RPMI7951 (cell line): ENCODE measurements at places on chromosomes 6 and 20. TPM values are rescaled to one million over a fixed set of nuclear protein-coding genes. Genes with fewer than 3 reads are reported as not detected.

GRCh38 chr6:64553249-64553786 is 917.7 kb downstream of the PHF3 start:
- no peak for DNase-seq

DNA sequence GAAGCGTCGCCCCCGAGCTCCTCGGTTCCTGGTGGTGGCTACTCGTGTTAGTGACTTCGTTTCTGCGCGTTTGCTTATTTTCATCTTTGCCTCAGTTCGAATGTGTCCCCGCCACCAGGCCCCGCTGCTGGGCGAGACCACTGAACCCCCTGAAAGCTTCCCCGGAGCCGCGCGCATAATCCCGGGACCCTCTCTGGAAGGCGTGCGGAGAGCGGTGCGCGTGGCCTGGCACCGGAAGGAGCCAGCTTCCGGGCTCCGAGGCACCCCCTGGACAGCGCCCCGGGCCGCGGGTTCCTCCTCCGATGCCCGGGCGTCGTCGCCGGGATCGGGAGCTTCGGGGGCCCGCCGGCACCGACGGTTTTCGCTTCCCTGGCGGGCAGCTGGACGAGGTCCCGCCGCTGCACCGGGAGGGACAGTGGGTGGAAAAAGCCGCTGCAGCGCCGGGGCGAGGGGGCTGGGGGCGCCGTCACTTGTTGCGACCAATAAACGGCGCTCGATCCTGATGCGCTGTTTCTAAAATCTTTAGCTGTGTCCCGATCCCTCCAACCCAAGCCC is 643 bp upstream of the SLC35D3 start:
- peak; percentile 27 for DNase-seq

DNA sequence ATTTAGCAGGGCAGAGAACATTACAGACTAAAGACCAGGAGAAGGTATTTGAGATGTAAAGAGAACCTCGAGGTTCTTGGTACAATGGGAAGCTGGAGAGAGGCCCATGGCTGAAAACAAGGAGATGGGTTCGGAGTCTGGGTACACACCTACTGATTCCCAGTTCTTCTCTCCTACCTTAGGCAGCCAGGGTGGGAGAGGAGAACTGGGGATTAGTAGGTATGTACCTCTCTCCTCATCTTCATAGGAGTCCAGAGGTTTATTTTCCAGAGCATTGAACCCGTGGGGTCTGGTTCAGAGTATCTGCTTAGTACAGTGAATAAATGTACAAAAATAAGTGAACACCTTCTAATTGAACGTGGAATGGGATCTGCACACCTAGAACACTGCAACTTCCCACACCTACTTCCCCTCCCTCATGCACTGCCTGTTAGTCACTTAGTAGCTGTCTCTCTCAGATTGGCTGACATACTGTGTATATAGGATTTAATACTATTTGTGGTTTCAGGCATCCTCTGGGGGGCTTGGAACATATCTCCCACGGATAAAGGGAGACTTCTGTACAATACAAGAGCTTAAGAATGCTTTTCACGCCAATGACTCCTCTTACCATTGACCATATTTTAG is 23.5 kb upstream of the NUP153 start:
- DNase-seq, result no peak

DNA sequence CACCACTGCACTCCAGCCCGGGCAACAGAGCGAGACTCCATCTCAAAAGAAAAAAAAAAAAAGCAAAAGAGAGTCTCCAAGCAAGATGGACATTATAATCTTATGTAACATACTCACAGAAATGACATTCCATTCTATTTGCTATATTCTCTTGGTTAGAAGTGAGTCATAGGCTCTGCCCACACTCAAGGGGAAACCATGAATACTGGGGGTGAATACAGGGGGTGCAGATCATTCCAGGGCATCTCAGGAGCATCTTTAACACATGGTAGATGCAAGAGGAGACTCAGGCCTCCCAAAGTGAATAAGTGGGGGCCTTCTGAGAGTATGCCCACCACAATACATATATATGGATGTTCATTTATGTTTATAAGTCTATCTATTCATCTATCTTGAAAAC is 18.3 kb upstream of the RANBP9 start:
- DNase-seq, result peak; percentile 67

- DNase-seq, result peak; percentile 67
Measured at GRCh38 chr20:1802385-1803060, 92.7 kb upstream of the SIRPA start.

DNA sequence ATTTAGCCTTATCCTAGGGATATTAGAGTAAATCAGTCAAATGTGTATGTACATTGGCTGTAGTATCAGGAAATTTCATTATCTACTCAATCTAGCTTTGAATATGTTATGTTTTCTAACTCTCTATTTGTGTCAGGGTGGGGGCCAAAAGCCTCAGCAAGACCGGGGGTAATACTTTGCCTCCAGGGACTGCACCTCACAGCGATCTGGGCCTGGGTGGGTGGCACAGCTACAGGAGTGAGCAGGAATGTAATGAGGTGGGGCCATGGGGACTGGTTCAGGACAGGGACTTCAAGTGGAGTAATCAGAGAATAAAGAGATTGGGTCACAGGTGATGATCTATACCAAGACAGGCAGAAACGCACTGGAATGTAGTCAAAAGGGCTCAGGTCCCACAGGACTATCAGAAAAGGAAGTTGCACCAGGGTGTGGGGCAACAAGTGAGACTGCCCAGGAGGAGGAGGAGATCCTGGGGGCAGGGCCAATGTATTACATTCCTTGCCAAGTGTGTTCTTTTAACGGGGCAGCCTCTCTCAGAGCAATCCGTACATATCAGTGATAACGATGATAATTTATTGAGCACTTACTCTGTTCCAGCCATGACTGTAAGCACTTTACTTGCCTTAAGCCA is 54.0 kb downstream of the PIGU start:
- DNase-seq, result no peak

GRCh38 chr6:31676322-31676903 is 4.5 kb downstream of the LY6G5C start:
- DNase-seq, result no peak

- no peak for DNase-seq
Measured at GRCh38 chr6:20260360-20260759, 48.1 kb upstream of the MBOAT1 start.

DNA sequence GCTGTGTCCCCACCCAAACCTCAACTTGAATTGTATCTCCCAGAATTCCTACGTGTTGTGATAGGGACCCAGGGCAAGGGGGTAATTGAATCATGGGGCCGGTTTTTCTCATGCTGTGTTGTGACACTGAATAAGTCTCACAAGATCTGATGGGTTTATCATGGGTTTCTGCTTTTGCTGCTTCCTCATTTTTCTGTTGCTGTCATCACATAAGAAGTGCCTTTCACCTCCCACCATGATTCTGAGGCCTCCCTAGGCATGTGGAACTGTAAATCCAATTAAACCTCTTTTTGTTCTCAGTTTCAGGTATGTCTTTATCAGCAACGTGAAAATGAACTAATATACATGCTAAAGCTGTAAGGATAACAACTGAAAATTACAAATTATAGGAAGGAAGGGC is 88.3 kb downstream of the CDYL start:
- no peak for DNase-seq

GRCh38 chr20:61115364-61116065 is 136.5 kb upstream of the CDH4 start:
- no peak for DNase-seq

DNA sequence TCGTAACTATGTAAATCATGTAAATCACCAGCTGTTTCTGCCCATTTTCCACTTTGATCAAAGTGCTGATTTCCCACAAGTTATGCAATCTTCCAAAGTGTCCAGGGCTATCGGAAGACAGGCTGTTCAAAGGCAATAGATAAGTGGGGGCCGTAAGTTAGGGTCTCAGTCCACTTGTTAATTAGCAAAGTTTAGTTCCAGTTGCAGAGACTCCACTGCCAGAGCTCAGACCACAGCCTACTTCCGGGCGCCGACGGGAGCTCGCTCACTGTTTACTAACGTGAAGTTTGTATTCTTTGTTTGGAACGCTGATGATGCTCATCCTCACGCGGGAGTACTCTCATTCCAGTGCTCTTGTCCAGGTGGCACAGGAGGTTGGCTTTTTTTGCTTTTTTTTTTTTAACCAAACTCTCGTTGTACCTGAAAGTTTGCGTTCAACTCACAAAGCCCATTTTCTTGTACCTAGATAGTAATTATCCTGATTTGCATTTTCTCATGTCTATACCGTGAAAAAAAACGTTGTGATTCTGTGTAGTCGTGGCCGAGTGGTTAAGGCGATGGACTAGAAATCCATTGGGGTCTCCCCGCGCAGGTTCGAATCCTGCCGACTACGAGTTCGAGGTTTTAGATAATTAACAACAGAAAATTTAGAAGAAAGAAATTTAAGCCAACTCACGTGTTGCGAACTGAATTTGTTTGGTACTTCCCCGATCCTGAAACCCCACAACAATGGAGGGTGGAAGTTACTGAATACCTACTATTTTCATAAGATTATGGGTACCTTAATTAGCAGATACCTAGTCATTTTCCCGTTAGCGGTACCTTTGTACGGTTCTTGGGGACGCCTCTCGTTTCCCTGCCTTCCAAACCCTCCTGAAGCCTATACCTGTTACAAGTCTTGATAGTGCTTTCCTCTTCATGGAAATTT is 29.9 kb upstream of the ZNF184 start:
- peak; percentile 58 for DNase-seq

DNA sequence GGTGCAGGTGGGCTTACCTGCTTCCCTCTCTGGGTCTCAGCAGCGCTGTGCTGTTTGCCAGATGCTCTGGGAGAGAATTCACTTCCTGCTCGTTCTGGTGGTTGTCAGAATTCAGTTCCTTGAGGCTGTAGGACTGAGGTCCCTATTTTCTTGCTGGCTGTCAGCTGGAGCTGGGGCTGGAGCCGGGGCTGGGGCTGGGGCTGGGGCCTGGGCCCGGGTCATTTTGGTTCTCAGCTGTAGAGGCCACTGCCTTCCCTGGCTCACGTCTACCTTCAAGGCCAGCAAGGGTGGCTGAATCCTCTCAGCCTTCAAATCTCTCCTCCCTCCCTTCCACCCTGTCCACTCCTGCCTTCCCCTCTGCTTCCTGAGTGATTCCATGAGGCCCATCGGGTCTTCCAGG is 16.8 kb upstream of the PHACTR3 start:
- no peak for DNase-seq

GRCh38 chr6:408599-409102 is 17.1 kb downstream of the IRF4 start:
- peak; percentile 13 for DNase-seq

The MAP3K7 gene
- 29.7 and 38.8 TPM in 2 replicates for total RNA-seq

The PFDN4 gene
- total RNA-seq, result 200 and 262 TPM in 2 replicates

The HLA-DOA gene
- under 0.01 TPM in 1 of 2 replicates, not detected in the other for total RNA-seq

The CALHM4 gene
- total RNA-seq, result not detected in 2 replicates

The OLIG3 gene
- not detected in 2 replicates for total RNA-seq

The IRF4 gene
- total RNA-seq, result 0.24 and 0.39 TPM in 2 replicates

The MUCL3 gene
- not detected in 2 replicates for total RNA-seq
